Central memory CD8-positive, alpha-beta T cell (primary cell): ENCODE measurements at places on chromosomes 16 and 17.

GRCh38 chr17:36938566-36939051 is 1.3 kb downstream of the LHX1 start:
- no peak for DNase-seq

DNA sequence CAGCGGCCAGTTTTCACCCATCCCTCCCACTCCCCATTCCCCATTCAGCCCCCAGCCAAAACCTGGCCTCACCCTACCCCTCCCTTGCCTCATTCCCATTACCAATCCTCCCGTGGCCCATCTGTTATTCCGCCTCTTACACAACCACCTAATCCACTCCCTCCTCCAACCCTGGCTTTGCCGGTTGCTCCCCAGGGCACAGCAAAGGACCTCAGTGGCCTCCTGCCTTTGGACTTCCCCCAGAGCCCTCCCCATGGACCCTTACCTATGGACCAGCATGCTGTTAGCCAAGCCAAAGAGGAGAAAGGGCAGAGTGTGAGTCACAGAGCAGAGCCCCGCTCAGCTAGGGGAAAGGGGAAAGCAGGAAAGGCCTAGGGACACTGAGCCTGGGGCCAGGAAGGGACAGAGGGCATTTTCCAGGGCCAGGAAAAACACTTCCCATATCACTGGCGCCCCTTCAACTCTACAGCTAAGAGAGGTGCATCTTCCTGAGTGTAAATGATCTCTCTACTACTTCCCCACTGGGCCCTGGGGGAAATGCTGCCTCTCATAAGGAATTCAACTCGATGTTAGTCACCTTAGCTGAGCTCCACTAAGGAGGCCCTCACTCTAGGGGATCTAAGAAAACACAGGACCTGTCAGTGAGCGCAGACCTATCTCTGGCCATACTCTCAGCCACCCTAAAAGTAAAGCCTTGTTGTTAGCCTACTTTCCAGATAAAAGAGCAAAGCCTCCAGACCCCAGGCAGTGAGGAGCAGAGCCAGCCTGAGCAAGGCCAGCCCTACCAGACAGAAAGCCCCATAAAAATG is 10.6 kb downstream of the PEMT start:
- no peak for DNase-seq

DNA sequence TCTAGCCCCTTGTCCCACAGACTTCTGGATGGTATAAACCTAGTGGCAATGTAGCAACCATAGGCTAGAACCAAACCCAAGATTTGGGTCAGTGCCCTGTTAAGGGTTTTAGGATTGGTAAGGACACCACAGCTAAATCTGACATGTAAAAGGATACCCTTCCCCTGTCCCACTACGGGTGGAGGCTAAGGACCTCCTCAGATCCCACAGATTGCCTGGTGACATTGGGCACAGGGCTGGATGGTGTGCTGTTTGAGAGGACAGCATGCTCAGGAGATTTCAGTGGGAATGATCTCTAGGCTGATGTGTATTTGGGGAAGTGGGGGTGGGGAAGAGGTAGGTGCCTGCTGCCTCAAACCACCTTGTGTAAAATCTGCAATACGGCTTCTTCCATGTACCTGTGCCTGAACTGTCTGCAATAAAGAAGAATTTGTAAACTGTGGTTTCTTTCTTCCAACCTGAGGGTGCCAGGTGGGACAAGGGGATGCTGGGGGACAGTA is 671 bp upstream of the EDC4 start:
- no peak for DNase-seq

GRCh38 chr16:76502555-76502954 is 225.4 kb downstream of the CNTNAP4 start:
- no peak for DNase-seq

DNA sequence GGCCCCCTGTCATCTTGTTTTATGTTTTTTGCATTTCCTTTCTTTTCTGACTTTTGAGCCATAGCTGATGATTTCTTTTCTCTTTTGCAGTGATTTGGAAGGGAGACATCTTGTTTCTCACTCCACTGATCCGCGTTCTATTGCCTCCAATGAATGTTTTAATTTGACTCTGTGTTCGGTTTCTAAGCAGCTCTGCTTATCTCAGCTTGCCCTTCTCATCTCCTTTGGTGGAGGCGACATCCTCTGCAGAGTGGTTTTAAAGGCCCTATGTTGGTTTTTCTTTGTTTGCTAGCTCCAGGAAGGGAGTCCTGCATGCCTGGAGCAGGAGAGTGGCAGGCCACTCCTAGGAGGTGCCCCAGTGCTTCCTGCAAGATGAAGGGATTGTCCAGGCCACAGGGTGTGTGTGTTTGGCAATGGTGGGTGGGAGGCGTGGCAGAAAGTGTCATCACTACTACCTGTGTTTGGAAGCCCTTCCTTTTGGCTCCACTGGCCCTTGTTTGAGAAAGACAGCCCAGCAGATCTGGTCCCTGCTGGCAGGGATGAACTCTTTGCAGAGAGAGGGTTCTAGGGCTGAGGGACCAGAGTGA is 13.6 kb downstream of the SMPD3 start:
- no peak for DNase-seq

GRCh38 chr17:66605541-66605940 is 229.4 kb upstream of the CACNG5 start:
- DNase-seq: no peak

- no peak for DNase-seq
Observed at GRCh38 chr17:64084940-64085649, 44.8 kb downstream of the ERN1 start.

DNA sequence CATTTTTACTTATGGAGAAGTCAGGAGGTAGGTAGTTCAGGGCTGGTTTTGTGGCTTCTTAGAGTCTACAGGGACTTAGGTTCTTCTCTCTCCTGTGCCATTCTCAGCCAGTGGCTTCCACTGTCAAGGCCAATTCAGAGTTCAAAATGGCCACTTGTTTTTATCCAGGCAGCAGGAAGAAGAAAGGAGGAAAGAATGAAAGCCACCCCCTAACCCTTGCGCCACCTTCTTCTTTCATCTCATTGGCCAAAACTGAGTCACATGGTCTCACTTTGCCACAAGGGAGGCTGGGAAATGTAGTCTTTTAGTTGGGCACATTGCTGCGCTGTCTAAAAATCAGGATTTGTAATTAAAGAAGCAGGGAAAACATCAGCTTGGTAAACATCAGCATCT is 60.8 kb upstream of the MED9 start:
- no peak for DNase-seq

- no peak for DNase-seq
Observed at GRCh38 chr17:6514371-6514770, 42.0 kb downstream of the PITPNM3 start.

DNA sequence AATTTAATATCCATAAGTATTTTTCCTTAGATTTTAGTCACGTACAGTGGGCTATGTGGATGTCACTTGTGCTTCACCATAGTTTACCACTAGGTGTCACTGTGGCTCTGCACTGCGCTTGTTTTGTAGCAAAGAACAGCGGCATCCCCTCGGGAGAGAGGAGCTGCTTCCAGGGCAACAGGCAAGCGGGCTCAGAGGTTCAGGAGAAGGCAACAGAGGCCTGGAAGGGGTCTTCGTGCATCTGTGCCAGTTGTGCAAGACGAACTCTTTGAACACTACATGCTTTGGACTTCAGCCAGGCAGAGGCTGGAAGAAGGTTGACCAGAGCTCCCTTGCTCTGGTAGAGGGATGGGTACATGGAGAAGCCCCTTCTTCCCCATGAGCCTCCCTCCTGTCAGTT is 20.6 kb downstream of the CYB561 start:
- peak; percentile 59 for DNase-seq

GRCh38 chr17:48374650-48375230 is 55.3 kb downstream of the SKAP1 start:
- no peak for DNase-seq

DNA sequence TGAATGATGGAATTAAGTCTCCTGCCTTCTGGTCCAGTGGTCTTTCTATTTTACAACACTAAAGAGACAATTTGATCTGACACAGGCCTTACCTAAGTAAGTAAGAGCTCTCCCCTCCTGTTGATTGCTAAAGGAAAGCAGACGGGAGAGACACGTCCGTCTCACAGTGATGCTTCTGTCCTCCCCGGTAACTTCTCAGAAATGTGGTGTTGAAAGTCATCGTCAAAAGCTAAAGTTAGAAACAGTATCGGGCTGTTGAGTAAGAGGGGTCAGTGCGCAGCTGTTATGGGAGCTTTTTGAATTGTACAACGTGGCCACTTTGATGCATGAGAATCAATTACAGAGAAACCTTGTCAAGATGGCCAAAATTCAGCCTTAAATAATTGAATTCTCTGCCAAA is 1.9 kb upstream of the RBFOX1 start:
- no peak for DNase-seq

DNA sequence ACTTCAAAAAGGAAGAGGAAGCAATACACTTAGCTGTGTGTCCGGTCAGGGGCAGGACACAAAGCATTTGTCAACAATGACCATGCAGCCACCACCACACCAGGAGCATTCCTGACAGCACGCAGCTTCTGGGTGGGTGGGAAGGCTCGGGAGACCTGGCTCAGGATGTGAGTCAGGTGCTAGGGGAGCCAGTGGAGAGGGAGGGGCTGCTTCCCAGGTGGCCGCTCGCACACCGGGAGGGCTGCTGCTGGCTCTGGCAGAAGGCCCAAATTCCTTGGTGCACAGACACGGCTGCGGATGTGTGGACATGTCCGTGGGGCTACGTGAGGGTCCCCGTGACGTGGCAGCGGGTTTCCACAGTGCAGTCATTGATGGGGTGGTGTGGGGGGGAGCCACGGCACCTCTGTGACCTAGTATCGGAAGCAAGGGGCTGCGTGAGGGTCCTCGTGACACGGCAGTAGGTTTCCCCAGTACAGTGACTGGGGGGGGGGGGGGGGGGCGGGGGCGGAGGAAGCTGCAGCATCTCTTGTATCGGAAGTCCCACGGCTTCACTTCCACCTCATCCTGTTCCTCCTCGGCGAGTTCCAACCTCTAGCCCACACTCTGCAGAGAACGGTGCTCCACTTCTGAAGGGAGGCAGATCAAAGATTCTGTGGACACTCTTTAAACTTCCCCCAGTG is 112.8 kb downstream of the ZNF778 start:
- DNase-seq: no peak

DNA sequence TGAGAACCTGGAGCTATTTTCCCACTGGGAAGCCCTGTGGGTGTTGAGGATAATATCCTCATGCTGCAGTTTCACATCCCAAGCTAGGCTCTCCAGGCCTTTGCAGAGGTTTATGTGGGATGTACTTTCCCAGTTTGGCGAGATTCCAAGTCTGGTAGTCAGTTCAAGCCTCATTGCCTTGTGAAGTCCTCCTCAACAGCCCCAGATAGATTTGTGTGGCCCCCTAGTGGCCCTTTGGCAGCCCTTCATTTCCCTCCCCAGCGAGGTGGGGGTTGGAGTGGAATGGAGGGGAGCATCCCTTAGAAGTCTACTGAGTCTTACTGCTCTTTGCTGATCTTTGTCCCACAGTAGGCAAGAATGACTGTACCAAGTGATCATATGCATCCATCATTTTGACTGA is 137.9 kb downstream of the CDH11 start:
- no peak for DNase-seq

- DNase-seq: no peak
Observed at GRCh38 chr17:32223703-32224102, 41.9 kb upstream of the RHBDL3 start.

DNA sequence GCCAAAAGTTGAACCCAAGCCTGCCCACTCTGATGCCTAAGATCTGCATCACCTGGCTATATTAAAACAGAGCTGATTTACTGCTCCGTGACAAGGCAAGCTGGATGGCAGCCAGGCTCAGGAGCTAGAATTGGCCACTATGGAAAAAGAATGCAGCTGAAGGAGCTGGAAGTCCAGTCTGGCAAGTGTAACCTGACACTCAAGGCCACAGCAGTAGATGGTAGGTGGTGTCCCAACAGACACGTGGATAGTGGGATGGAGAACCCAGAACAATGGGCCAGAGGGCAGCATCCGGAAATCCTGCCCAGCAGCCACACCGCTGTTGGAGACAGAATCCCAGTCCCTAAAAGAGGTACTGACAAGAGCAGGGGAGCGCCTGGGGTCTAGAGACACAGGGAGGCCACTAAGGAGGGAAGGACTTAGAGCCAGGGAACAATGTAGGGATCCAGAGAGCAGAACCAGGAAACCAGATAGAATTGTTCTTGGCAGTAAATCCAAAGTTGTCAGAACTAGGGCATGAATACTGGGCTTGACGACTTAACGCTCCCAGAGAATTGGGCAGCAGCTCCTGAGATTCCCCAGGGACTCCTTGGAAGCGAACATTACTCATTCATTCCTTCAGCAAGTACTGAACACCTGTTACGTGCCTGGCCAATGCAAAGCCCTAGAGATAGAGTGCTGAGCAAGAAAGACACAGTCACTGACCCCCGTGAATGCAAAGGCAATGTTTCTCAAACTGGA is 85.7 kb downstream of the CDYL2 start:
- DNase-seq: no peak

GRCh38 chr17:58436805-58437239 is 19.5 kb upstream of the RNF43 start:
- no peak for DNase-seq

DNA sequence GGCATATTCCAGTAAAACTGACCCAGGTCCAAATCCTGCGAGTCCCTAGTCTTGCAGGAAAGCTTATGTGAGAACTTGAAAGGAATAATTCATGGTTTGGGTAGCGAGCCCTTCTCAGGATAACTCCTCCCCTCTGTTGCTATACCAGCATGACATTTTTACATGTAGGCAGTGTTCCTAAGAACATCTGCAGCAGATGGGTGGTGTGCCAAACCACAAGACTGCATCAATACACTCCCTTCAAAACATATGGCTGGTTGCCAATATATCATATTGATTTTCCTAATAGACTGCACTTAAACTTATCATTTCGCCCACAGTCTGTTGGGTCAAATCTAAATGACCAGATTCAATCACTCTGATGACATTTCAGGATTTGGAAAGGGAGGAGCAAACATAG is 19.9 kb downstream of the PSME3IP1 start:
- DNase-seq: no peak

- no peak for DNase-seq
Observed at GRCh38 chr16:79601092-79601930, 774 bp upstream of the MAF start.

- DNase-seq: no peak
Observed at GRCh38 chr17:6509031-6509771, 47.2 kb downstream of the PITPNM3 start.

- DNase-seq: peak; percentile 48
Observed at GRCh38 chr17:40177275-40177874, at the start of gene RAPGEFL1. Gene RAPGEFL1, plus strand, starts transcription at chr17:40177470. Its CDS starts 392 bp downstream, at chr17:40177862.

- DNase-seq: no peak
Observed at GRCh38 chr17:48576479-48577309, 1.5 kb downstream of the HOXB4 start.

- DNase-seq: no peak
Observed at GRCh38 chr16:24446189-24446588, 93.2 kb upstream of the RBBP6 start.

DNA sequence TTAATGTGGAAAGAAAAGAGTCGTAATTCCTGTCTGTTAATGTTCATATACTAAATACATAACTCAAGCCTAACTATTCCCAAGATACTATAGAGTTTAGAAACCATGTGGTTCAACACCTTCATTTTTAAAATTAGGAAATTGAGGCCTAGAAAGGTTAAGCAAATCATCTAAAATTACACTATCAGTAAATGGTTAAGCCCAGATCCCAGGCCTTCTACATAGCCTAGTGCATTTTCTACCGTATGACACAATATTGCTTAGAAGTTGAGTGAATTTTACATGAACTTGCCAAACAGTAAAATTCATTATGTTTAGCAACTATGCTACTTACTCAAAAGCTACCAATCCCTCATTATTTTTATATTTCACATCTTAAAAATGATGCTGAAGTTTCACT is 6.8 kb downstream of the NACA2 start:
- no peak for DNase-seq
